ENCODE measurements at places on chromosomes 6 and 20.

DNA sequence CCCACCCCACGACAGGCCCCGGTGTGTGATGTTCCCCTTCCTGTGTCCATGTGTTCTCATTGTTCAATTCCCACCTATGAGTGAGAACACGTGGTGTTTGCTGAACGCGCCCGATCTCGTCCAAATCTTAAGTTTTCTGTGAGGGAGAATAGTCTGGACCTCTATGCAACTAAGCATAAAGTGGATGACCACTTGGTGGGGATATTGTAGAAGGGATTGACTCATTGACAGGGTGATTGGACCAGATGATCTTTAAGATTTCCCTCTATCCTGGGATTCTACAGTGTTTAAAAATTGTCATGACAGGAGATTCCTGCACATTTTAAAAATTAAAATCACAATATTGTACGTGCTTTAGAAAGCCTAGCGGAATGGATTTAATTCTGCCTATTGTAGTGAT is 141.3 kb downstream of the TRMT11 start:
- DNase-seq = no peak

GRCh38 chr6:3939964-3940363 is 90.8 kb downstream of the FAM50B start:
- no peak for DNase-seq

DNA sequence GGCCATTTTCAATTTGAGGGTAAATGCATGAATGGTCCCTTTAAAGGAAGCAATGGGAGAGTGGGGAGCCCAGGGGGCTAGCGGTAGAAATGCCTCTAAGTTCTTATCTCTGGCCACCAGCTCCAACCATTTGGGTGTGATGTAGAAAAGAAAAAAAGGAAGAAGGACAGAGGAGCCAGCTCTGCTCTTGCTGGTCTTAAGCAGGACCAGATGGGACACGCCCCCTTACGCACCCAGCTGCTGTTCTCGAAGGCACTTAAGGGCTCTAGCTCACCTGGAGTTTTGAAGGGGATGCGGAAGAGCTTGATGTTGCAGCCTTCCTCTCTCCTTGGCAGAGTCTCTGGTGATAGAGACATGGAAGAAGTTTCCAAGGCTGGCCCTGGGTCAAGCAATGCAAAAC is 59.5 kb upstream of the RNF144B start:
- no peak for DNase-seq

DNA sequence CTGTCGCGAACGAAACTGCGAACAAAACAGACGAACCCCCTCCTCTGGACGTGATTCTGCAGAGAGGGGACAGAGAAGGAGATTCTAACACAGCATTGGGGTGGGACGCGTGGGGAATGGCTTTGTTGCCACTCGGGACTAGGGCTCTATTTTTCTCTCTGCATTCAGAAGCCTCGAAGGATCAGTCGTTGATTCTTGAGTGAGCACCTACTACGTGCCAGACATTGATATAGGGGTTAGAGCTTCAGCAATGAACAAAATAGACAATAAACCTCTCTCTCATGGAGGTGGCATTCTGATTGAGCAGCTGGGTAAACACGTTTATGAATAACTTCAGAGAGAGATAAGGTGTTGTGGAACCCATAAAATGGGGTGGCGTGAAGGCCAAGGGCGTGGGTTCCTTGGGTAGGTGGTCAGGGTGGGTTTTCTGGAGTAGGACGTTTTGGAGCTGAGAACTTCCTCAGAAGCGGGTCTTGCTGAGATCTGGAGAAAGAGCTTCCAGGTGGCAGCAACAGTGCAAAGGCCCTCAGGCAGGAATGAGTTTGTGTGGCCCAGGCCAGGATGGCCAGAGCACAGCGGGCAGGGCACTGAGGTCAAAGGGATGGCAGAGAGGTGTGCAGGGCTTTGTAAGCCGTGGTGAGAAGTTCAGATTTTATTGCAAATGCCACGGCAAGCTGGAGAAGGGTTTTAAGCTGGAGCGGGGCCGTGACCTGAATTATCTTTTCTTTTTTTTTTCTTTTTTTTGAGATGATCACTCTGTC is 884 bp downstream of the SLC2A10 start:
- DNase-seq = no peak

DNA sequence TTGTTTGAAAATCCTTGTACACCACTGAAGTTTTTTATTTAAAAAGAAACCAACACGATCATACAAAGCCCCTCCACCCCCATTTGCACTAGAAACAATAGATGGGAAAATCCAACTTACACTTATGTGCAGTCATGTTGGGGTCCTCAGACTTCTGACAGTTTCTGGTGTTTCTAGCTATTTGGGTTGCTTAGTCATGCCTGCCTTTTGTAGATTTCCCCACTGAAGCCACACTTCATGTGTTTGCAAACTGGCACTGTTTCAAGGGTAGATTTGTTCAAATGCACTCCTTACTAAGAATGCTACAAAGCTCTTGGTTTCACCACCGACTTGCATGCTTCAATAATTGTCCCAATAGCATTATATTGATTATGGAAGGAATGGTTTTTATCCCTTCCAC is 1.5 kb downstream of the SH3BGRL2 start:
- DNase-seq = no peak
